EL (cell line): ENCODE measurements at places on chromosomes 1 and 21.

- DNase-seq, result no peak
Measured at GRCh38 chr1:211935448-211935970, 99.8 kb downstream of the INTS7 start.

GRCh38 chr1:24302209-24302611 lies 16.9 kb upstream of the GRHL3 start:
- DNase-seq, result no peak

GRCh38 chr1:112517646-112518045 lies 8.9 kb downstream of the WNT2B start:
- no peak for DNase-seq

DNA sequence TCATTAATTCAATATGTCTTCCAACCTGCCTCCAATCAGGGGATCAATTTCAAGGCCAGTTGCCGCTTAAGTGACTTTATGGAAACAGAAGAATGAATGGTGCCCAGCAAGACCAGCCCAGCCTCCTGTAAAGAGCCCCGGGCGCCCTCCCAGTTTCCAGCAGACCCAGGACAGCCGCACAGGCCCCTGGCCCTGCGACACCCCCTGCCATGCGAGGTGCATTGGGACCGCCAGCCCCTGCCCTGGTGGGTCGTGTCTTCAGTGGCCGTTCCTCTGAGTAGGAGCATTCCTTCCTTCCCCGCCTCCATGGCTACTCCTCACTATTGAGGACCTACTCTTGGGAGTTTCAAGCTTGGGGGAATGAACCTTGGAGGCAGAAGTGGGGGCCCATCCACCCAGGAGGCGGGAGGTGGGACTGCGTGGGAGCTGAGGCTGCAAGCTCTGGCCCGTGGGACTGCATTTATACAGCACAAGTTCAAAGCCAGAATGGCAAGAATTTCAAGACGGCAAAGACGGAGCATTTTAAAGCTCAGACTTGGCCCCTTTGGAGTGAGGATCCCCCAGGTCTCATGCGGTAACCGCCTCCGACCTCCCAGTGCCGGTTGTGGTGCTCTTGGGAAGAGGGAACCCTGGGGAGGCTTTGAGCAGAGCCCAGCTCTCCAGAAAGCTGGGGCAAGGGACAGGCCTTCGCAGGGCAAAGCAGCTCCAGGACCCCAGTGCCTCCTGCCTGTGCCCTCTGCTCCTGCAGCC lies 73.1 kb upstream of the ACTRT2 start:
- DNase-seq, result no peak

- peak; percentile 17 for DNase-seq
Measured at GRCh38 chr1:14778898-14779865, 180.7 kb downstream of the KAZN start.

- no peak for DNase-seq
Measured at GRCh38 chr1:173195596-173196088, 11.5 kb downstream of the TNFSF4 start.

DNA sequence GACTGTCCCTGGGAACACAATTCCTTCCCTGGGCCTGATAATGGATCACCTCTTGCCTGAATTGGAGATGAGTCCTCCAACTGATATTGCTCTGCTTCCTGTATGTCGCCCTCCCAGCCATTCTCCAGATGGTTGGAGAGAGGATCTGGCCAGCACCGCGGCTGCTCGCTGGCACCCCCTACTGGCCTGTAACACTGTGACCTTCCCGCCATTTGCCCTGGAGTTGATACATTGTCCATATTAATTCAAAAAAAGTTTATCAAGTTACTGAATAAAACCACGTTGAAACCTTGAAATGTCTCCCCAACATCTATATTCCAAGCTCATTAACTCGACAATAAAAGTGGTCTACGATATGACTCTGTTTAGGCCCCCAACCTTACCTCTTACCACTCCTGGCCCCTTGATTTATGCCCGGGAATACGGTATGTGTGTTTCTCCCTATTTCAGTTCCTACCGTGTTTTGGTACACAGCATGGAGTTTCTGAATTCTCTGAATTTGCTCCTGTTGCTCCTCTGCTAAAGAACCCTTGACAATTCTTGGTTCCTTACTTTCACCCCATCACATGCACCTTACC lies 241.8 kb upstream of the KIAA0040 start:
- DNase-seq, result no peak

- peak; percentile 27 for DNase-seq
Measured at GRCh38 chr1:47709872-47710231, 272.0 kb downstream of the FOXD2 start.

DNA sequence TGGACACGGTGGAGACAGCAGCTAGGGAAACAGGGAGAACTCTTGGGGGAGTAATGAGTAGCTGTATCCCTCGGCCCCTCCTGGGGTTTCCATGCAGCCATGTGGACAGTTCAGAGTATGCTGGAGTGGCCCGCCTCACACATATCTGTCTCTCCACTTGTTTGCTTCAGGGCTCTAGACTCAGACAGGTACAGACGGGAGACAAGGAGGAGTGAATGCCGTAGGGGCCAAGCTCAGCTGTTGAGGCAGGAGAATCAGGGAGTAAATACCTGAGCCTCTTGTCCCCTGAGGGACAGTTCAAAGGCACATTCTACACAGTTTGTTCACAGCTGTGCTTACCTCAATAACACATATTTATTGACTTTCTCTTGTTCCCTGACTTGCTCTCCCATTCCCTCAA lies 7.7 kb upstream of the PTGFRN start:
- DNase-seq, result no peak

DNA sequence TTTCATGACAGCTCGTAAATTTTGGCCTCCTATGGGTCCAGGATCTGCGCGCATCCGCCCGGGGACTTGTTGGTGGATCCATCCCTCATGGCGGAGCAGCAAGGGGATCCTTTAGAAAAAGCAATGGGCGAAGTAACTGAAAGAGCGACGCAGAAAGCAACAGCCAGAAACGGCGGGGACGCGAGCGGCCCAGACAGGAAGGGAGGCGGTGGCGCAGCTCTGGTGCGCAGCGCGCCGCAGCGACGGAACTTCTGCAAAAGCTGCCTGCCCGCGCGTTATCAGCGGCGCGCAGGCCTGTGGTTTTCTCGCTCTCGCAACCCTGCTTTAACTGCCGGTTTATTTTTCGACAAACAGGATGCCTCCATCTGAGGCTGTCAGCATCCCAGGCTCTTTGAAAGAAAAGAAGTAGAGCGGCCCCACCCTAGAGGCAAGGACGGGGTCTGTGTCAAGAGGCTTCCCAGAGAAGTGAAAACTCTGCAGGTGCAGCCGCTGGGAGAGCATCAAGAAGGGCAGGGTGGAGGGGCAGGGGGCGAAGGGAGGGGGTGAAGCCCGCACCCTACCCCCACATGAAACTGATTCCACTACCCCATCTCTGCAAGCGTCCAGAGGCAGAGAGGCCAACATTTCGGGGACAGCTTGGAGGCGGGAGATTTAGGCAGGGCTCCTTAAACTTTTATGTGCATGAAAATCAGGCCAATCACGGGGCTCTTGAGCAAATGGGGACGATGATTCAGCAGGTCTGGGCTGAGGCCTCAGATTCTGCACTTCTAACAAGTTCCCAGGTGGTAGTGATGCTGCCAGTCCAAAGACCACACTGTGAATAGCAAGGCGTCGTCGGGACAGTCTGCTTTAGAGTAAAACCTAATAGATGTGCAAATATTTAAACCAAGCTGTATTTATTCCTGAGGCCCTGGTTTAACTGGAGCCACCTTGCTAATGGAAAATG lies 22.2 kb downstream of the RUNX1 start:
- no peak for DNase-seq

- DNase-seq, result peak; percentile 32
Measured at GRCh38 chr1:233240829-233241682, 54.5 kb downstream of the PCNX2 start.

DNA sequence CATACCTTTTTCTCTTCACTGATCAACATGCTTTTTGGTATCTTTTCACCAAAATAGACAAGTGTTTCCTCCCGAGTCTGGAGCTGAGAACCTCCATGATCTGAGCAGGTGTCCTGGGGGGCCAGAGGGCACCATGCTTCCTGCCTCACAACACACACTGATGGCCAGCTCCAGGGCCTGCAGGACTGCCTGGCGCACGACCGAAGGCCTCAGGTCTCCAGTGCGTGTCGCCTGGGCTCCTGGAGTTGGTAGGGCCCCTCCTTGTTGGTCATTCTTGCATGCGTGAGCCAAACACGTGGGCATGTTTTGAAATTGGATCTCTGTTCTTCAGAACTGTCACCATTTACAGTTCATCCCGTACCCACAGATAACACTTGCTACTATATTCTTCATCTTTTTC lies 64.4 kb downstream of the SLC37A1 start:
- DNase-seq, result no peak

DNA sequence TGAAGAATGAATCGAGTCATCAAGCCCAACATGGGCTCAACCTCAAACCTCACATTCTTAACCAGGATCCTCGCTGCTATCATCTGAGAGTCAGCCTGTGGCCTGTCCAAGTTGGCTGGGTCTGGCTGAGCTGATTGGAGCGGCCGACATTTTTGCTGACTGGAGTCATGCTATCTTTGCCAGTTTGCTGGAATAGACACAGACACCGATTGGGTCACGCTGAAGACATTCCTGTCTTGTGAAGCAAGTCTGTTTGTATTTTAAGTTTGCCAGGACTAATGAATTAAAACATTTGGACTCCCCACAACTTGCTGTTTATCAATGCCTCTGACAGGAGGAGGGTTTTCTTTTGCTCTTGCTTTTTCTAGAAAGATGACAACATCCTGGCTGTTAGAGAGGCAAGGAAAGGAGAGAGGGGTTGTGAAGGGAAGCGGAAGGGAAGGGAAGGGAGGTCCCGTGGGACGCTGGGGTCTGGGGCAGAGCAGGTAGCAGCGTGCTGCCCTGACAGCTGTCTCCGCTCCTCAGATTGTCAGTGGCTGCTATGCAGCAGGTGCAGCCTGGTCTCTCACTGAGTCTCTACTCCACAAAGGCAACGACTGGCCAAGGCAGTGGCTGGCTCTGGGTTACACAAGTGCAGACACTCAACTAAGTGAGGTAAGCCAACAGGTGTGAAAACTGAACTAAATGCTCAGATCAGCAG lies at the start of gene MAP3K7CL:
Gene MAP3K7CL (plus strand): TSS at position 375 of the 700 bp plus-strand sequence. CDS start 2,701 bp downstream, outside the sequence.
- peak; percentile 100 for DNase-seq

DNA sequence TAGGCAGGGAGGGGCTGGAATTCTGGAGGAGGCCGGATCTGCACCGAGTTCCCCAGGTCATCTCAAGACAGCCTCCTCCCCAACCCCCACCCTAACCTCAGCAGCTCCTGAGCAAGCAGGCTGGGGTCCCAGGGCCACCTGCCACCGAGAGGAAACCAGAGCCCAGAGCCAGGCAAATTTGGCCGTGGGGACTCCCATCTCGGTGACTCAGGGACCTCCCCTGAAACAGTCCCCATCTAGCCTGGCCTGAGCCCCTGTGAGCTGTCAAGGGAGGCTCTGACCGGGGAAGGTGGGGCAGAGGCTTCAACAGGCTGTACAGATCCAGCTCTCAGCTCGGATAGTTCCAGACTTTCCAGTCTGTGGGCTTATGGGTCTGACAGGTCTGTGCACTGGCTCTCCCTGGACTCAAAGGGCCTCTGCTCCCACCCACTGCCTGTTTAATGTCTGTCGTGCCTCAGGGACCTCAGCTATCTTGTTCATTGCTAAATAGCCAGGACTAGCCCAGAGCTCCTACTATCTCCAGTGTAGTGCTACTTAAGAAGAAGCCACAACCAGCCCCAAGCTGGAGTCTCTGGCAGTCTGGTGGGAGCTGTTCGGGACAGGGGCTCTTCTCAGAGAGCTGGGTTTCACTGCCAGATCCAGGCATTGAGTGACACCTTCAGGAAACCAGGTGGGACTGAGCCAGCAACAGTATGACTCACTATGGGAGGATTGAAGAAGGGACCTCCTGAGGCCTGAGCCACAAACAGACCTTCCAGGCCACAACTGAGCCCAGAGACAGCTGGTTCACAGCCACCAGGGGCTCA lies 25.6 kb downstream of the MATN1 start:
- peak; percentile 23 for DNase-seq

GRCh38 chr1:40951943-40952743 lies 27.4 kb upstream of the CTPS1 start:
- peak; percentile 55 for DNase-seq

- DNase-seq, result no peak
Measured at GRCh38 chr1:246508897-246509688, 2.0 kb upstream of the SMYD3 start.

GRCh38 chr1:20634594-20635084 lies 1.4 kb downstream of the PINK1 start:
- DNase-seq, result peak; percentile 48

- DNase-seq, result no peak
Measured at GRCh38 chr1:101698681-101699080, 298.0 kb downstream of the OLFM3 start.

GRCh38 chr1:232149287-232150201 lies 480.4 kb downstream of the SIPA1L2 start:
- DNase-seq, result peak; percentile 77

DNA sequence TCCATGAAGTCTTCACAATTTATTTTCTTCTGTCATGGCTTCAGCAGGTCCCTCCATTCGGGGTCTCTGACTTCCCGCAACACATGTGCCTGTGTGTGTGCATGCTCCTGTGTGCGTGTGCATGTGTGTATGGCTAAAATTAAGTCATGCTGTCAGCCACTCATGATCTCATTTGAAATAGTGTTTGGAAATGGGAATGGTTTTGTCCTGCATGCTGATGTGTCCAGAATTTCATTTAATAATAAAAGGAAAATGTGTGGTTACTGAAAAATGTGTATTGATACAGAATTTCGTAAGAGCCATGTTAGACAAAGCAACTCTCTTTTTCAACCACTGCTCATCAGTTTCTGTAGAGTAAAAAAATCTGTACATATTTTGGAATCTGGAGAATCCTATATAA lies 123.8 kb upstream of the PRDX6 start:
- DNase-seq, result no peak

DNA sequence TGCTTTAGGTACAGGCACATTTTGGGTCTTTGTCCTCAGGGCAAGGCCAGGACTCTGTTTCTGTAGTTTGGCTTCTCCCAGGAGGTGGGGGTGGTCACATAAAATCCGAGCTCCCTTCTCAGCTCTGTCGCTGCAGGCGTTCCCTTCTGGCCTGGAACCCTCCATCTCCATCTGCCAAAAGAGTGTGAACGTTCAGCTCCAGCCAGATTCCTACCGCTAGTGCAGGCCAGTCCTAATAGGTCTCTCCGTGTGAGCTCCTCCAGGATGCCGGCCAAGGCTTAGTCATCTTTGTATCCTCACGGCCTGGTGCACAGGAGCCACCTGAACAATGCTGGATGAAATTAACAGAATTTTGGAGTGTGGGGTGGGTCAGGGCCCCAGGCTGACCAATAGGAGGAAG lies 19.9 kb upstream of the KCNA10 start:
- no peak for DNase-seq

DNA sequence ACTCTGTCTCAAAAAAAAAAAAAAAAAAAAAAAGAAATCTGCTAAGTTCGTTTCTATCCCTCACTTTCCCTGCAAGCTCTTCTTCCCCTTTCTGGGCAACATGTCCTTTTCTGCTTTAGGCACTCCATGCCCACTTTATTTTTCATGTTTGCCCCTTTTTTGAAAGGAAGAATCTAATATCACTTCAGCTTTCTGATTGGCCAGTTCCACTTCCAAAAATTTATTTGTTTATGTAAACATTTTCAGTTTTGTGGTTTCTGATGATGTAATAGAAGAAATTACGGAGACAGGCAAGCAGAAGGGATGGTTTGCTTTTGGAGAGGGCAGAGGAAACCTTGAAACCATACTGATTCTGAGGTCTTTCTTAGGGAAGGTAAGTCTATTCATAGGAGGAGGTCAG lies 15.1 kb downstream of the IFNAR1 start:
- DNase-seq, result no peak
